ENCODE measurements at places on chromosomes 6 and 20. TPM values are rescaled to one million over a fixed set of nuclear protein-coding genes. Genes with fewer than 3 reads are reported as not detected.

DNA sequence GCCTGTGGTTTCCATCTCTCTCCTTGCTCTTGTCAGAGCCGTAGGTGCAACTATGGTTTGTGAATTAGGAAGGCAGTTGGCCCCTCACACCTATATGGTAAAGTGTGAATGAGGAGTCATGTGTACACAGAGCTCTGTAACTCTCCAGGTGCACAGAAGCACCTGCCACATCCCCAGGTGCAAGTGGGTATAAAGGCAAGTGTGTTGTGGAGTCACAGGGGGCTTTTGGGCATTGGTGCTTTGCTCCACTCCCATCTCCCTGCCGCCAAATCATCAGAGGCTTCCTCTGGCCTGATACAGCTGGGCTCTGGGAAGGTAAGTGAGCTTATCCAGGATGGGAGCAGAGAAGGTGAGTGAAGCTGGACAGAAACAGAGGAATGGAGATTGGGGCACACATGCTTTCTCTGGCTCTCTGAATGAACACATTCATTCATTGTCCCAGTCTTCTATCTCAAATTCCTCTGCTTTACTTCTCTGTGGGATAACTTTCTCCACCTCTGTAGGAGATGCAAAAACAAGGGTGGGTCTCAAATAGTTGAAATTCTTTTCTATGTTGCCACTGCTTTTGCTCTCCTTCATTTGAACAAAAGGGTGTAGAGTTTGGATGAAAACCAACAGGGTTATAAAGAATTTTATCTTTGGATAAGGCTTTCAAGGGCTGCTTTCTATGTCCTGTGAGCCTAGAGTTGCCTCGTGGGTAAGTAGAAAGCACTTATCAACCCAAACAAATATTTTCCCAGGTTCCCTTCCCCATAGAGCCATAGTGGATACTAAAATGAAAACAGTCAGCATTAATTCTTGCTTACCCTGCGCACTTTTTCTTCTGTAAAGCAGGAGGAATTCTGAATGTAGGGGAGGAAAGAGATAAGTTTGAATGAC lies 45.0 kb upstream of the RIPOR2 start:
- DNase-seq = no peak

GRCh38 chr6:78749326-78749725 lies 118.0 kb upstream of the IRAK1BP1 start:
- DNase-seq = no peak

DNA sequence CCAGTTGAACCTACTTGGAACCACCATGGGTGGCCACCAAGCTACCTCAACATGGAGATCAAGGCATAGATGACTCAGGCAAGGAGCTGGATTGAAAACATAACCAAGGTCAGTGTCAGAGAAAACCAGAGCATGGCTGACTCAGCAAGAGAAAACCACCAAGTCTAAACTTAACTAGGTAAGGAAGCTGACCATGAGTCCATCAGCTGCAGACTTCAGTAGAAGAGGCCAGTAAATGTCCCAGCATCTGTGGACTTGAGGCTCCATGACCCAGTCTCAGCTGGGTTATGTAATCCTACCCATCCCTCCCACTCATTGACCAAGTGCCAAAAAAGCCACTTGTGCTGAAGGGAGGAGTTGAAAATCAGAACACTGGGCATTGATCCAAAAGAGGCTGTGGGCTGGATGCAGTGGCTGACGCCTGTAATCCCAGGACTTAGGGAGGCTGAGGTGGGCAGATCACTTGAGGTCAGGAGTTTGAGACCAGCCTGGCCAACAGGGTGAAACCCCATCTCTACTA lies 93.7 kb upstream of the CBLN4 start:
- no peak for DNase-seq

DNA sequence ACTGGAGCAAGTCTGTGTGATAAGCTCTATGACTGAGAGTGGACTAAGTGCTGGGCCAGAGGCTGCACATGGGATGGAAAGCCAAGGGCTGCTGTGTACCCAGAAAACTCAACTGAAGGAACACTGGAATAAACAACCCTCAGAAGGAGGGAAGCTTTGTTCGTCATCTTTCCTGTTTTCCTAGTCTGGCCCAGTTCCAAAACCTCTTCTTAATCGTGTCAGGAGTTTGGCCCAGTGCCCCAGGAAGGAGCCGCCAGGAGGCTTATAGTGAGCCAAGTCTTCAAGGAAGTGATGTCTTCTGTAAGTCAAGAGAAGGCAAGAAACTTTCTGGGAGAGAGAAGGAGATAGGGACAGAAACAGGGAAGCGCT lies 23.3 kb upstream of the TOP1 start:
- DNase-seq = peak; percentile 79

Gene TOX2
- 2.0 TPM for total RNA-seq

Gene ACTL10
- total RNA-seq = 2.2 TPM

All from epithelial cell of proximal tubule (primary cell).